ENCODE measurements at places on chromosomes 11 and 22. TPM values are rescaled to one million over a fixed set of nuclear protein-coding genes. Genes with fewer than 3 reads are reported as not detected.

OR51E2 gene
- total RNA-seq: 0.63 TPM

- DNase-seq: no peak
Observed at GRCh38 chr11:59261150-59261549, 48.4 kb upstream of the MPEG1 start.

TUBA8 gene
- total RNA-seq: 1.5 TPM

GRCh38 chr11:128251140-128251539 is 336.2 kb downstream of the ETS1 start:
- no peak for DNase-seq

- no peak for DNase-seq
Observed at GRCh38 chr11:59112494-59112893, 5.5 kb downstream of the FAM111B start.

TMEM41B gene
- total RNA-seq: 51.0 TPM

- no peak for DNase-seq
Observed at GRCh38 chr11:35003186-35003585, 86.8 kb downstream of the PDHX start.

HOATZ gene
- not detected for total RNA-seq
